ENCODE measurements at places on chromosomes 11 and 22.

GRCh38 chr11:61707574-61707973 is 27.4 kb downstream of the DAGLA start:
- no peak for DNase-seq

DNA sequence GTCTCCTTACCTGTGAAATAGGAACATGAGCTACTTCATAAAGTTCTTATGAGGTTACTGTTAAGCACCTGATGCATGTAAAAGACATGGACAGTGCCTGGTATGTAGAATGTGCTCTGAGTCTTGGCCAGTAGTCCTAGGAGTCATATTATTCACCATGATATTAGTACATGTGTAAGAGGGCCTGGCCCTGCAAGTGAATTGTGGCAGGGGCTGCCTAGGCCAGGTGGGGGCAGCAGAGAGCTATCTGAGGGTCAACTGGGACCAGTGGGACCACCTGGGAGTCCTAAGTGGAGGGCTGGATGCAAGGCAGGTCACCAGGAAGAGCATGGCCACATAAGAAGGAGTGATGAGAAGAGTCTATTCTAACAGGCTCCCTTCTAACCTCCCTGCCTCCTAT is 529.5 kb downstream of the SOX6 start:
- peak; percentile 34 for DNase-seq

- DNase-seq, result peak; percentile 16
These were observed 420 bp upstream of the TRIM44 start for GRCh38 chr11:35662061-35662648.

- DNase-seq, result no peak
These were observed 5.9 kb upstream of the ACY3 start for GRCh38 chr11:67656278-67656922.

DNA sequence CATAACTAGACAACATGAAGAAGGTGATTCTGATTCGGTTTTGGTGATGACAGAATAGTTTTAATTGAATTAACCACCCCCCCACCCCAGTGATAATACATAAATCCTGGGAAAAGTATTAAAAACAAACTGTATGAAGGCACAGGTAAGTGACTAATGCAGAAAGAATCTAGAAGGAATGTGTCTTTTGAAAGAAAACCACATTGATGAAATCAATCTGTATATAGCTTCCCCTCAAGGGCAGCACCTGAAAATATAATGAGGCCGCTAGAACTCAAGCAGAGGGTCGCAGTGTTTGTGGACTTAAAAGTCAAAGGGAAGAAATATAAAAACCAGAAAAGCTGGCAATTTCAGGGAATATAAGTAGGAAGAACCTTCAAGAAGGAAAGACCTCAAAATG is 580.5 kb upstream of the CHORDC1 start:
- DNase-seq, result no peak

- DNase-seq, result no peak
These were observed 117.8 kb downstream of the GGTLC2 start for GRCh38 chr22:22761963-22762772.

- no peak for DNase-seq
These were observed 85.0 kb downstream of the INSC start for GRCh38 chr11:15199693-15200092.

GRCh38 chr11:92224407-92225124 is at the start of gene FAT3:
Gene FAT3, plus strand, starts transcription at chr11:92224818. Its CDS starts 127,295 bp downstream, at chr11:92352113.
- DNase-seq, result peak; percentile 64

GRCh38 chr11:87560352-87560751 is 522.6 kb downstream of the TMEM135 start:
- DNase-seq, result no peak

DNA sequence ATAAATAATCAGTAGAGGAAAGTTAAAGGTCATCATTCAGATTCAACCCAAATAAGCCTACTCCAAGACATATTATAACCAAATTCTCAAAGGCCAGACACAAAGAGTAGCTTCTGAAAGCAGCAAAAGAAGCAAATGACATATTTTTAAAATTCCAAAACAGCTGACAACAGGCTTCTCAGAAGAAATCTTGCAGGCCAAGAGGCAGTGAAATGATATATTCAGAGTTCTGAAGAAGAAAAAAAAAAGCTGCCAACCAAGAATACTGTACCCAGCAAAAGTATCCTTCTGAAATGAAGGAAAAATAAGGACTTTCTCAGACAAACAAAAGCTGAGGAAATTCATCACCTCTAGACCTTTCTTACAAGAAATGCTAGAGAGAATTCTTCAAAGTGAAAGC is 787.1 kb upstream of the TENM4 start:
- DNase-seq, result no peak

DNA sequence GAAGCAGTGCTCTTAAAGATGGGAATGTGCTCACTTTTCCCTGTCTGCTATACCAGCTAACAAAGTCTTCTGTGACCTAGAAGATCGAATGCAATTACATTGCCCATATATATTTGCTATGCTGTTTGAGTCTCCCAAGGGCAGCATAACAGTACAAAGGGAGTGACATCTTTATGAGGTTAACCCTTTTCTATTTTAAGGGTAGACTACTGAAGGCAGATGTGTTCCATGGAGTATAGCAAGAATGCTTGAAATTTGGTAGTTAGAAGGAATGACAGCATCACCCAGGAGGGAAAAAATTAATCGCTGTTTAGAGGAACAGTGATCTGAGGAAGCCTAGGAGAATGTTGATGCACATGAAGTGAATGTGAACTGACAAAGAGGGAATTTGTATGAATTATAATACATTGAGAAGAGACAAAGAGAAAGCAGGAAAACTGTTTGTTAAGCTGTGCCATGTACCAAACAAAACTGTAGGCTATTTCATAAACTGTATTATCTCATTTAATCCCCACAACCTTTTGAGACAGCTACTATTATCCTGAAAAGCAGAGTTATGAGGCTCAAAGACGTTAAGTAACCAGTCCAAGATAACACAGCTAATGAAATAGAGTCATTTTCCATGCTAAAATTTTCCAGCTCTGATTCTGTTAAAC is 13.0 kb downstream of the MAML2 start:
- DNase-seq, result no peak

DNA sequence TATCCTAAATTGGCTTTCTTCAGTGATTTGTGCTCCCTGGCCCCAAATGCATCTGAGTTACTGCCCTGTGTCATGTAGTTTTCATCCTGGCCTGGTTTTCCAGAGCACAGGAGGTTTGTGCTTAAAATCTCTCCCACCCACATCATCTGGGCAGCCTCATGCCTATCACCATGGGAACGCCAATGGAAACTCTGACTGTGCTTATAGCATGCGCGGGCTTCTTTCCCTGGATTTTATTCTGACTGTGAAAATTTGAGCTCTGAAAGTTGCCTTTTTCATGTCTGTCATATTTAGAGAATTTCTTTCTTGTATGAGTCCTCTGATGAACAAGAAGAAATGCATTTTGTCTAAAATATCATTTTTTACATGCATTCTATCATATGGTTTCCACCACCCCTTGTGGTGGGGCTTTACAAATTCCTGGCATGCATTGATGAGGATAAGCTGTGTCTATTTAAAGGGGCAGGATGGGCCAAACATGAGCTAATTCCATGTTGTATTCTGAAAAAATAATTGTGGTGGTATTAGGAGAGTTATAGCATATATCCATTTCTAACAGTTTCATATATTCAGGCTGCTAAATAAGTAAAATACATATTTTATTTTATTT is 55.1 kb downstream of the IRAG1 start:
- DNase-seq, result peak; percentile 77

Measured in Ammon's horn (tissue), 1 donor.